ENCODE measurements at places on chromosomes 2 and 18.
A peak's percentile ranks its signal among the peaks of the same experiment; 100 is the strongest.

- no peak for DNase-seq
These were observed 85.3 kb upstream of the GALNT5 start for GRCh38 chr2:157172239-157172638.

GRCh38 chr18:31269566-31269965 lies 48.4 kb upstream of the DSG1 start:
- DNase-seq: no peak

- DNase-seq: no peak
These were observed 196.3 kb downstream of the DCDC2C start for GRCh38 chr2:3899536-3900155.

- DNase-seq: no peak
These were observed 6.5 kb upstream of the GPR35 start for GRCh38 chr2:240618776-240619175.

- DNase-seq: no peak
These were observed 57.4 kb downstream of the LINC00305 start for GRCh38 chr18:64091526-64091925.

DNA sequence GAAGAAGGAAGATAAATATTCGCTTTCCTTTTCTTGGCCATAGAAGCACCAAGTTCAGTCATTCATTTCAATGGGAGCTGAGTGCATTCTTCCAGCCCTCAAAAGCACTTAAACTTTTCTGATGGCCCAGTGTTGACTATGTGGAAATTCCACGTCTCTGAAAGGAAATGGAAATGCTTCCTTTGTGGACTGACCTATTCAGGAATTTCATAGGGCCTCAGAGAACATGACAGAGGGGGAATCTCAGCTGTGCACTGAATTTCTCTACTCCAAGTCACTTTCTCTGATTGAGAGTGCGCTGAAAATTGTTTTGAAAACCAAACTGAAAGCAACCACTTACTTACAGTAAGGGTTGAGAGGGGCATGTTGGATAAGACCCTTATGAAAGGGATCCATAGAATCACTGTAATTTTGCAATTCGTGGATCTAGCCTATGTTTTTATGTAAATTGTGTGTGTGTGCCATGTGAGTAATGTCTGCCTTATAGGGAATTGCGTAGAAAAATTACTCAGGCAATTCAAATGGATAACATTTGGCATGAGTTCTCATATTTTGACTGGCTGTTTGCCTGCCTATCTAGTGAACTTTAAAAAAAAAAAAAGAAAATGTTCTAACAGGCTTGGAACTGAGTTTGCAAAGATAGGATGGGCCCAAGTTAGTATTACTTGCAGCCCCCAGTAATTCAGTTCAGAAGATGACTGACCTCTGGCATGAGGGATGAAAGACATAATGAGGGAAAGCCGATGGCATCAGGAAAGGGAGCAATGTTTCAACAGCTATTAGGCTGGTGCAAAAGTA lies 437.0 kb downstream of the PTPRM start:
- DNase-seq: no peak

DNA sequence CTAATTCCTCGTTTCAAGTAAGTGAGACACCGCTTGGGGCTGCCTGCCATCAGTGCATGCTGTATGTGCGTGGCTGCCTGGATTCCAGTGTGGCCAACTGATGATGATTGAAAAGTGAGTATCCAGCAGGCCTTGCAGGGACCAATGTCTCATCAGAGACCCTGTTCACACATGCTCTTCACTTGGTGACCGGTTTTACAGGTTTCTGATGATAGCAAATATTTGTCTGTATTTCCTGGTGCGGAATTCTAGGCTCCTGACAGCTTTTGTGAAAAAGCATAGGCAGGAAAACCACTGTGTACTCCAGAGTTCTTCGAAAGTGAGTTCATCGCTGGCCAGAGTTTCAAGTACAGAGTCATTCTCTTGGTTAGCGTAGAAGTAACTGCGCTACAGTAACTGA lies 13.8 kb upstream of the YWHAQ start:
- no peak for DNase-seq

GRCh38 chr2:172545408-172546075 lies 10.3 kb upstream of the PDK1 start:
- no peak for DNase-seq

- DNase-seq: no peak
These were observed 137.5 kb downstream of the PHLPP1 start for GRCh38 chr18:62852851-62853250.

GRCh38 chr2:119983108-119983507 lies 29.8 kb upstream of the EPB41L5 start:
- no peak for DNase-seq

GRCh38 chr2:84900971-84901370 lies 4.5 kb upstream of the TMSB10 start:
- DNase-seq: no peak

GRCh38 chr2:37993143-37993542 lies 68.1 kb downstream of the RMDN2 start:
- no peak for DNase-seq

- no peak for DNase-seq
These were observed 13.7 kb downstream of the ANKRD44 start for GRCh38 chr2:197296835-197297234.

DNA sequence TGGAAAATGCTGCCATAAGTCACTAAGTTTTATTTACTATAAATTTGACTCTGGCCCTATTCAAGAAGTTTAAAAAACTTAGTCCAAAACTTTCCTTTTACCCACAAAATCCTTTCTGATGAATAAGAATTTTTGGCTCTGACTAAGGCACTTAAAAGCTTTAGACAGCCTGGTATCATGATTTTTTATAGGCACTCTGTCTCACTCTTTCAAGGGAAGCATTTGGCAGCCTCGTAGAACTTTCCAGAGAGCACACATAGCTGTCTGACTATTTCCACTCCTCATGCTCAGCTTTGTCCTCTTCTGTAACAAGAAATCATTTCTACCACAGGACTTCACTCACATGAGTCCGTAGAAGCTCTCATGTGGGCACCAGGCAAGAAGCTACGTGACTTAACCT lies 32.3 kb upstream of the XDH start:
- DNase-seq: no peak

DNA sequence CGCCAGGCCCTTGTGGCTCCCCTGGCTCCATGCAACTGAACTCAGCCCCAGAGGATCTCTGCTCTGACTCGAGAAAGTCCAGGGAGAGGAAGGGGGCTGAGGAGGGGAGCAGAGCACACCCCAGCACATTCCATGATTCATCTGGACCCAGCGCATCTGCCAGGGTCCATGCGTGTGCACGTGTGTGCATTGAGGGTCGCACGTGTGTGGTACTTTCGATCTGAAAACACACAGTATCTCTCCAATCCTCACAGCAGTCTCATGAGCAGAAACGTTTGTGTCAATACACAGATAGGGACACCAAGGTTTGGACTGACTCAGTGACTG lies 146.4 kb upstream of the ID2 start:
- DNase-seq: no peak

DNA sequence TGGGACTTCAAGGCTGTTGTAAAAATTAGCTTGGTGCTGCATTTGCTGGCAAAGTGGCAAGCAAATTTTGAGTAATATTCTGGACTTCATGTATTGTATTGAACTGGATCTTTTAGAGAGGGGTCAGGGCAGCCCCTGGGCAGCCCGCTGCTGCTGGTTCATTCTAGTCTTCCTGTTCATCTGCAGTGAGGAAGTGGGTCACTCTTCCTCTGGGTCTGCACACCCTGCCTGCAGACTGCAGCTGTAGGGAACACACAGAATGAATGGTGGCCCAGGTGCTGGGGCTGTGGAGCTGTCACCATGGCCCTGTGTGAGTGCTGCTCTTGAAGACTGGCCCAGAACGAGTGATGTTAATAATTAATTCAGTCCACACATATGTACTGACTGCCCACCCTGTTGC lies 9.4 kb downstream of the SH3RF3 start:
- DNase-seq: peak; percentile 46

DNA sequence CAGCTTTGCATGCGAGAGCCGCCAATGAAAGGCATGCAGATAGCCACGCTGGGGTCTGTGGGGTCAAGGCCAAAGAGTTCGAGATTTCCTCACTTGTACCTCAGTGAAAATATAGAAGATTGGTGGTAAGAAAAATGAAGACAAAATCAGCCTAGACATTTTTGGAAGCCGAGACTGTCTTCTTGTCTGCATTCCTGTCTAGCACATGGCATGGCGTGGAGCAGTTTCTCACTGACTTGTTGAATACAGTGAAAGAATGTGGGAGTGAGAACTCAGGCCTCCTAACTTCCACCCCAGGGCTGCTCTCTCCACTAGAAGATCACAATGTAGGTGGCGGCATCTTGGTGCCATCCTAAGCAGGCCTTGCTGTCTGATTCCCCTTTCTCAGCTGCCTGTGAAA lies 740.8 kb upstream of the HS6ST1 start:
- no peak for DNase-seq

- no peak for DNase-seq
These were observed 42.0 kb downstream of the CTIF start for GRCh38 chr18:48580782-48581181.

- no peak for DNase-seq
These were observed 252.3 kb downstream of the MBD5 start for GRCh38 chr2:148273158-148273691.

DNA sequence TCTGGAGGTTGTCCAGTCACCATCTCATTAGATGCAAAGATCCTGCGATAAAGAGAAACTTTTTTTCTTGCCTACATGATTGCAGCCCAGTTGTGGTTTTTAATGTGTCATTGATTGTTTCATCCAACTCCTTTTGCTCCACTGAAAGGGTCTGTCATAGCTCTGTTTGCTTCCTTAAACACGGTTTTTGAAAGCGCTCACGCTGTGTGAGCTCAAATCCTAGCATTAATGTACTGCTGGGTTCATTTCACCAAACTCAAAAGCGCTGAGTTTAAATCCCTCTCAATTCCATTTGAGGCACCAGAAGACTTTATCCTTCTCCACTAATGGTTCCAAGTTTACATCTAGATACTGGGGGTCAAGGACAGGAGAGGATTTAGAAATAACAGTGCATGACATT lies 53.6 kb downstream of the CDK15 start:
- no peak for DNase-seq
